Activated naive CD4-positive, alpha-beta T cell treated with anti-CD3 and anti-CD28 coated beads for 36 hours (primary cell): ENCODE measurements at places on chromosomes 5 and 9. TPM values are rescaled to one million over a fixed set of nuclear protein-coding genes. Genes with fewer than 3 reads are reported as not detected.
A peak's percentile ranks its signal among the peaks of the same experiment; 100 is the strongest.

DNA sequence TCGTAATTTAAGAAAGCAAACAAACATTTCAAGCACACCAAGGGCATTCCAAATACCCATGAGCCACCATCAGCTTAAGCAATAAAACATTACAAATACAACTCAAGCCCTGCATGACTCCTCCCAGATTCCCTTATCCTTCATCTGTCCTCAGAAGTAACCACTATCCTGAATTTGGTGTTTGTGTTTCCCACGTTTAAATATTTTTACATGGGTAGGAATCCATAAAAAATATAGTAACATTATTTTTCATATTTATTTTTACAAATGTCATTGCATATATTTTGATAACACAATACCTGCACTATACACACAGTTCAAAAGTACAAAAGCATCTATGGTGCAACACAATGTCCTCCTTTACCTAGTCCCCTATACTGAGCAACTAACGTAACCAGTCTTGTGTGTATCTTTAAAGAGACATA lies 6.4 kb downstream of the PRKAA1 start:
- no peak for DNase-seq

DNA sequence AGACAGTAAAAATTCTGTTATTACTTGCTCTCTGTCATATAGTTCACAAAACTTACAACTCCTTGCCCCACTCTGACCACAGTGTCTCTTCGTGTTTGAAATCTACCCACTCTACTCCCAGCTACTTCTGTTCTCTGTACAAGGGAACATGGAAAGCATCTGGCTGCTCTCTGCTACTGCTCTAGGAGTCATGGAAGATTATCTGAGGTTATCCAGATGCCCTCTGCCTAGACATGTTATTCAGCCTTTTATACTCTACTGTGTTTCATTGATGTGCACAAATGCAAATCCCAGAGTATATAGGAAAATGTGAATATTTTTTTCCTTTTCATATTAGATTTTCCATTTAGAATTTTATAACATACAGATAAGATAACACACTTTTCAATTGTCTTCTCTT lies 1525.6 kb downstream of the MAT2B start:
- no peak for DNase-seq

DNA sequence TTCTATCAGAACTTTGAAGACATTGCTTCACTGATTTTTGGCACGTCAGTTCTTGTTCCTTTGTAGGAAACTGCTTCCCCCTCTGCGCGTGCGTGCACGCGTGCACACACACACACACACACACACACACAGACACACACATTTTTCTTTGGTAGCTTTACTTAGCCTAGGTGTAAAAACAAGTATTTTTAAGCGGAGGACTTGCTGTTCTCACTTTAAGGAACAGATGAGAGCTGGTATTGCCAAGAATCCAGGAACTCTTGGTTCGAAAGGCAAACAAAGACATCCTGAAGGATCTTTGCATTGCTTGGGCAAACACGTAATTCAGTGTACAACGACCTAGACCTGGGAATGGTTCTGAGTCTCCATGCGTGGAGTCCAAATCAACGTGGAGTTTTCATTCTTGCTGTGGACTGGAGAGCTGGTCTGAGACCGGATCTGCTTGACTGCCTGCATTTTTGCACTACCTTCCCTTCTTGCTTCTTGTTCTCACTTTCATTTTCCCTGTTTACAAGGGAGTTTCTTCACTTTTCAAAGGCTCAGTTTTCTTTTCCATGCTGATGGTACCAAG lies 8.2 kb downstream of the TMEM268 start:
- DNase-seq: no peak

- DNase-seq: no peak
Observed at GRCh38 chr9:131588396-131588795, 43.1 kb downstream of the PRRT1B start.

DNA sequence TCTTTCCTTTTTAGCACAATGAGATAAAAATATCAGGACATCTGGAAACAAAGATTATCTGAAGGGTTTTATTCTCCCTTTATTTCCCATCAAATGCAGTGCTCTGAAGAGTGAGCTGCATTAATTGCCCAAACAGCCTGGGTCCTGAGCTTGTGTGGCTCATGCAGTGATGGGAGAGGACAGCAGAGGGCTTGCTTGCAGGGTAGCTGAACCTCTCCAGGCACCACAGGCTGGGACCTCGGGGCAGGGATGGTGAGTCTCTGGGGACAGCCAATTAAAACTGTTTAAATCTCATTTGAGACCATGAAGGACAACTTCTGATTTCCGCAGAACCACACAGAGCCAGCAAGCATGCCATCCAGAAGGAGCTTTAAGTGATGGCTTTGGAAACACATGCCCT lies 71.2 kb downstream of the PLAC8L1 start:
- DNase-seq: no peak

DNA sequence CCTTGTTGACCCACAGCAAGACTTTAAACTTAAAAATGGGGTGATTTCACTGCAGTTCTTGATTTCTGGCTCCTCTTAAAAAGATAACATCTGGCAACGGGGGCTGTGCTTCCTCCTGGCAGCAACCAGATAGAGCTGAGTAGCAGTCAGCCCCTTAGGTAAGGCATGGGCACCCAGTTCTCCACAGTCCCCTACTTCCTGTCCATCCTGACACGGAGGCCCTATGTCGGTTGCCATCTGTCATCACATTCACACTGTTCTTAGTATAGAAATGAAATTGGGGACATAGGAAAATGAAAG lies 11.7 kb downstream of the CD74 start:
- DNase-seq: no peak

GRCh38 chr9:137916540-137916939 lies 39.0 kb downstream of the CACNA1B start:
- no peak for DNase-seq

- no peak for DNase-seq
Observed at GRCh38 chr5:146681585-146682105, 165.7 kb upstream of the GPR151 start.

GRCh38 chr5:180910735-180911134 lies 11.8 kb downstream of the BTNL8 start:
- DNase-seq: no peak

DNA sequence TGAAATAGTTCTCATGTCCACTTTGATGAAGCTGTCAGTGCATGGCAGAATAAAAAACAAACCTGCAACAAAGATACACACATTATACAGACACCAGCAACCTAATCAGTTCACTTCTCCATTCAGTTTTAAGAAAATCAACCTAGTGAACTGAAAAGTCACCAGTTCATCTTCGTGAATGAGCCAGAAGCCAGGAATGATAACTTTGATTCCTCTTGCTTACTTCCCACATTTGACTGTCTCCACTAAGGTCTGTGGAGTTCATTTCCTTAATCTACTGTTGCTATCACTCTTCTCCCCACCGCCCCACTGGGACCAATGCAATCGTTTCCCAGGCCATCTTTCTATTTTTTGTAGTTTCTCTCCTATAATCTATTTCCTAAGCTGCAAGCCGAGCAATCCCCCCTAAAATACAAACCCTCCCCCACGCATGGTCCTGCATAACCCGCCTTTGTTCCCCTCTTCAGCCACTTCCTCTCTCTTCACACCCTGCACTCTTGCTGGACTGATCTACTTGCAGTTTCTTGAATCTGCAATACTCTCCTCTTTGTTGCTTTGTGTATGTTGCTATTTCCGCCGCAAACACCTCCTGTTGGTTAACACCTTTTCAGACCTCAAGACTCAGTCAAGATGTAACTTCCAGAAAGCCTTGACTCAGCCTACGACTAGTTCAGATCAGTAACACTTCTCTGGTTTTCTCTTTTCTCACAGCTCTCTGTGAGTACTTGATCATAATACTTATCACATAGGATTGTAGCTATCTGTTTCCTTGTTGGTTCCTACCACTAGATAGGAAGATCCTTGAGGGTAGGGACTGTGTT lies 16.6 kb downstream of the STOM start:
- peak; percentile 70 for DNase-seq

GRCh38 chr5:73375191-73375545 lies 73.4 kb downstream of the FOXD1 start:
- DNase-seq: no peak

- no peak for DNase-seq
Observed at GRCh38 chr9:84305497-84306131, 34.9 kb downstream of the SLC28A3 start.

DNA sequence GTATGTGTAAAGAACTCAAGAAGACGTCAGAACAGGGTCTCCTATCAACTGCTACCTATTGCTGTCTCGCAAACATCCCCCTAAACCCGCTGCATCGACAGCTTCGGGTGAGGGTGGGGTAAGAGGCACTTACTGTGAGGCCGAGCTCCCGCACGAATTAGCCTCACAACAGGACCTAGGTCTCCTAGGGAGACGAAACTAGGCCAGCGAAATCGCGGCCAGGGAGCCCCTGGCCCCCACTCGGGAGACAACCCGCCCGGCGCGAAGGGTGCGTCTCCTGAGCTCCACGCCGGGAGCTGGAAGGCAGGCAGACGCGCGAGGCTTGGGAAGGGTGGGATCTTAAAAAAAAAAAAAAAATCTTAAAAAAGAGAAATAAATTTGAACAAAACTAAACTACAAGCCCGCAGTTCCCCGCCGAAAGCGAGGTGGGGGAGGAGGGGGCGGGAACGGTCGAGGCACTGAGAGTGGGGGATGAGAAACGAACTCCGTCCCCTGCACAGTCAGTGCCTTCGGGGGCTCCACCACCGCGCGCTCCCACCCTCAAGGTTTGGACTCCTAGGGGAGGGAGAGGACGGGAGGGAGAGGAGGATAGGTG lies 33.0 kb upstream of the NFIB start:
- no peak for DNase-seq

GRCh38 chr5:57175551-57176309 lies 1.9 kb downstream of the GPBP1 start:
- DNase-seq: peak; percentile 77

DNA sequence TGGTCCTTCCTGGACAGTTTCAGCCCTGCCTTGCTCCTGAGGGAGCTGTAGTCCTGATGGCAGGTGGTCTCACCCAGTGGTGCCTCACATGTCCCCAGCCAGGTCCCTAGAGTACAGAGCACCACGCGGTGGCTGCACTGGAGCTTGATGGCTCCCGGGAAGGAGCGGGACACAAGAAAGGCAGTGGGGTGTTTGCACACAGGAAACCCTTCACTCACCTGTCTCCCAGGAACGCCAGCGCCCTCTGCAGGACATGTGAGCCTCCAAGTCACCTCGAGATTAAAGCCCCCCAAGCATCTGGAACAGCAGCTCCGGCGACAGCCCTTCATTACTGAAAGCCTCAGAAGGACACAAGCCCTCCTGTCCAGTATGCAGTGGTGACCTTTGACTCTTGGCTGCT lies 19.9 kb upstream of the TMEM250 start:
- peak; percentile 75 for DNase-seq

- DNase-seq: no peak
Observed at GRCh38 chr9:128819716-128820664, 1.7 kb downstream of the ENDOG start.

DNA sequence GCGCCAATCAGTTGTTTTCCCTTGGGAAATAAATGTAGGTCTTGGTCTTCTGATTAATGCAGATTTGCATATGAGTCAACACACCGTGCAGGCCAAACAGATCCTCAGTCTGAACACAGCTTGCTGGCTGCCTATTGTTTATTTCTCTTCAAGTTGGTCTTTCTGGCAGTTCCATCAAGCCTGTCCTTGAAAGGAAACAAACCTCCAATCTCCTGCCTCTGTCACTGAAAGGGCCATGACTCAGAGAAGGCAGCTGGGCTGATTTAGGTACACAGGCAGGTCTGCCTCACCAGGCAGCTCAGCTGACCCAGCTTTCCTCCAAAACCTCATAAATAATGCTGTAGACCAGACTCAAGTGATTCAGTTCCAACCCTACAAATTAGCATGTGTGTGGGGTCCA lies 175.9 kb downstream of the MAN2A1 start:
- peak; percentile 42 for DNase-seq

Gene PLAC8L1
- 0.40 TPM for total RNA-seq

Gene DCAF12
- 37.0 TPM for total RNA-seq

Gene SEMA6A
- total RNA-seq: 0.14 TPM

Gene IFNA21
- total RNA-seq: not detected

Gene TGFBR1
- total RNA-seq: 16.9 TPM

Gene LCN12
- total RNA-seq: 1.9 TPM

Gene GPR151
- total RNA-seq: not detected
